ENCODE measurements at places on chromosomes 6 and 20. TPM values are rescaled to one million over a fixed set of nuclear protein-coding genes. Genes with fewer than 3 reads are reported as not detected.

Gene ARMC2
- total RNA-seq = 6.2 TPM

Gene NKAIN4
- total RNA-seq = not detected

Gene KCNK17
- not detected for total RNA-seq

Gene PRSS16
- 0.19 TPM for total RNA-seq

Gene LY6G6F
- not detected for total RNA-seq

Gene HDGFL1
- not detected for total RNA-seq

Gene BPIFB2
- total RNA-seq = not detected

Gene CPXM1
- total RNA-seq = 0.28 TPM

Gene ATP6V1G2
- total RNA-seq = 5.1 TPM

Gene GSTA1
- total RNA-seq = not detected

Gene REM1
- total RNA-seq = 0.19 TPM

Gene OXT
- total RNA-seq = not detected

Gene PAX1
- not detected for total RNA-seq

Gene CST4
- total RNA-seq = 0.77 TPM

Gene TMEM63B
- 25.4 TPM for total RNA-seq

Gene PRND
- not detected for total RNA-seq
